ENCODE measurements at places on chromosomes 7 and 10. TPM values are rescaled to one million over a fixed set of nuclear protein-coding genes. Genes with fewer than 3 reads are reported as not detected.

The TMEM273 gene
- not detected for total RNA-seq

The C7orf33 gene
- not detected for total RNA-seq

The CCDC172 gene
- 1.0 TPM for total RNA-seq

The RNLS gene
- 4.9 TPM for total RNA-seq

GRCh38 chr7:47249361-47249760 lies 332.6 kb downstream of the TNS3 start:
- DNase-seq, result no peak

The DEPP1 gene
- total RNA-seq, result 0.28 TPM

The ITPRID1 gene
- 0.18 TPM for total RNA-seq

The CPA5 gene
- not detected for total RNA-seq

The ADAMTS14 gene
- 2.4 TPM for total RNA-seq

The NKX6-2 gene
- 0.26 TPM for total RNA-seq

- no peak for DNase-seq
Observed at GRCh38 chr10:87761892-87762291, 56.1 kb downstream of the ATAD1 start.

DNA sequence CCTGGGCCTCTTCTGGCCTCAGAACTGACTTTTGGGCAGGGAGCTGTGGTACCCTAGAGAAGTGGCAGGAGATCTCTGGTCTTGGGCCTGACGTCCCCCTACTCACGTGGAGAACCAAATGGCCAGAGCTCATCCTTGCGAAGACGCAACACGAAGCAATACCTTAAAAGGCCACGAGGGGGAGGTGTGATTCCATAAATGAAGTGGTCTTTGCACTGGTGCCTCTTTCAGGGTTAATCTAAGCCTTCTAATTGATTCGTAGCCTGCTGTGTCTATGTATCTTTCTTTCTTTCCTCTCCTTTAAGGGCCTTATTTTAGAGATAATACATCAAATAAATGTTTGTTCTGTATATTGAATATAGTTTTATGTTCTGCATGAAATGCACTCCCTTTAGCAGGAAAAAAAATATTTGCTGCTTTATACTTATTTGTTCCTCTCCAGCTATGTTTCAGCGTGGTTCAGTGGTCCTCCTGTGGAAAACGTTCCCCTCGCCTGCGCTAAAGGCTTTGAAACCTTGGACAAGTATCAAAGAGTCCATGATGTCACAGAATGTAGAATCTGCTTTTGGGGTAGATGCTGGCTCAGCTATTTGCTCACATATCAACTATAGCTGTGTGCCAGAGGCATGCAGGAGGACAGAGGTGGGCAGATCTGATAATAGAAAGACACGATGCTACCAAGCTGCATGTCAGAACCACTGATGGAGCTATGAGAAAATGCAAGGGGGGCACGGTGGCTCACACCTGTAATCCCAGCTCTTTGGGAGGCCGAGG lies 41.0 kb downstream of the STRA8 start:
- DNase-seq, result peak; percentile 82

DNA sequence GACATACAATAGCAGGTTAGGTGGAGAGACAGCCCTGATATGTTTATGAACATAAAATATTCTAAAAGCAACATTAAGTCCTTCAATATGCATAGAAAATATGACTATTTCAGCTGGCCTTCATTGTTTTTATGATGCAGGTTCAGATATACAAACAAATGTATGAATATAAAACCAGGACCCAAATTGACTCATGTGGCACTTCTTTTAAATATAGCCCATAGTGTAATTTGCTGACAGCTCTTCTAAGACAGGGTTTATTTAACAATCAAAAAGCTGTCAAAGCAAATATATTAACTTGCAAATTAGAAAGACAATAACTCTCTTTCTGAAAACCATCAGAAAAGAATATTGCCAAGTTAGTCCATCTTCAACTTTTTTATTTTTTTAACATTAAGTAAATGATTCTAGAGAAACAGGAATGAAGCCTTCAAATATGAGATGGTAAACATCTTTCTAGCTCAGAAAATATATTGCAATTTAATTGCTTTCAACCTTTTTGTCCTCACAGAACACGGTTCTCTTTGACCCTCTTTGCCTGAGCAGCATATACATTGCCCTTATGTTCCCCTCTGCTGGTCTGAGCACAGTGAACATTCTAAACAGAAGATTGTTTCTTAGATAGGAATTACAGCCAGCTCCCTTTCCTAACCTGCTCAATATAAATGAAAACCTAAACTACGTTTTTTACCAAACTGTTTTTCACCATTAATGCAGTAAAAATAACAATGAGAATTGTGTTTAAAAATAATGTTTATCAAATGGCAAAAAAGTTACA lies 82.8 kb downstream of the CACNA2D1 start:
- no peak for DNase-seq
